ENCODE measurements at places on chromosomes 13 and 19.

DNA sequence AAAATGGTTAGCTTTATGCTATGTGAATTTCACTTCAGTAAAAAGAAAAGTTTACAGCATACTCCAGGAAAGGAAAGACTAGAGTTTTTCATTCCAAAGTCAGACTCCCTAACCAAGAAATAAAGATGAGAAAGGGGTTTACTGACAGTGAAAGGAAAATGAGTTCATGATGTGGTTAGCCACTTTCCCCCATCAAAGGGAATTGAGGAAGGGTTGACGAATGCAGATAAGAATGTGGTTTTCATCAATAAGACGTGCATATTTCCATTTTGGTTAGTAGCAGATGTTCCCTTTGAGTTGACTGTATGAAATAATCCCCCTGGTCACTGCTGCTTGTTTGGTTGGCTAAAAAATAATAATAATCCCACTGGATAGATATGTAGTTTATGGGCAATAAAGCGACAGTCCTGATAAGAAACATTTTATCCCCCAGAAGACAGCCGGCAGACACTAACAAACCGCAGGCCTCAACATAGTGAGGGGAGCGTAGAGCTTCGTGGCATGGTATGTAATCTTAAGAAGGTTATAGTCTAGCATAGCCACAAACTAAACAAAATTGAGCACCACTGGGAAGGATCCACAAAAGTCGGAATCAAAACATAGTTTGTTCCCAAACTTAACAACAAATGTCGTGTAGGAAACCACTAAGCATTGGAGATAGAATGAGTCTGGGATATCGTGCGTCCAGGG is 114.8 kb downstream of the COL4A2 start:
- peak; percentile 85 for DNase-seq

GRCh38 chr13:52104624-52105023 is 24.2 kb downstream of the NEK5 start:
- DNase-seq, result no peak

DNA sequence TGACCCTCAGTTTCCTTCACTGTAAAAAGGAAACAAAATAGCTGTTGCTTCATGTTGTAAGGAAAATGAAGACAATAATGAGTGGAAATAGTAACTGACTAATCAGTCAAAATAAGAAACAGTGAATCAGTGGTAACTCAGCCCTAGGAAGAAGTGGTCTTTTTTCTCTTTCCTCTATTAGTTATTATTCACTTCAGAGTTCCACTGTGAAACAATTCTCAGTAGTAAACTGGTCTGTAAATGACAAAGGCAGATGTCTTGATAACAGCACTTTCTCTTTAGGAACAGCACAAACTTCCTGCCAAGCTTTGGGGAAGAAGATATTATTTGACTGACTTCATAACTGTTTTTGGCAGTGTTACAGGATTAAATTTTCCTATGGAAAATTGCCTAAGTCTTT is 600.5 kb upstream of the KLHL1 start:
- peak; percentile 12 for DNase-seq

GRCh38 chr13:66014771-66015170 is 1215.4 kb downstream of the PCDH9 start:
- no peak for DNase-seq

Measured in hematopoietic multipotent progenitor cell (in vitro differentiated cells).